Pancreas (tissue), 10 donors: ENCODE measurements at places on chromosomes 1 and 21. TPM values are rescaled to one million over a fixed set of nuclear protein-coding genes. Genes with fewer than 3 reads are reported as not detected.

DNA sequence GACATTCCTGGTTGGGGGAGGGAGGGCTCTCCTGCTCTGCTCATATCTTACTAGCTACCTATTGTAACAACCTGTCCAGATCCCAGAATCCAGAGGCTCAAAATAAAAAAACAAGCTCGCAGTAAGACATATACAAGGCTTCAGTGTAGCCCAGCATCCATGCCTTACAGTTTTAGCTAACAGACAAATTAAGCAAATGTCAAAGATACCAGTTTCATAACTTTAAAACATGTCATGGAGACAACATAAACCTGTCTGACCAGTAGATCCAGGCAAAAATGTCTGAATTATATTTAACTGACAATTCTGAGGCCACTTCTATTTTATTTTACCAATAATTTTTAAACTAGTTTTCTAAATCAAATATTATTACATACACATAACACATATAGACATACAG, 167.7 kb upstream of the TNR start:
- DNase-seq = no peak
- H3K27ac ChIP-seq = no peak overlapping the region
- peaks cover 4% of the 10 kb centered on the region for H3K27me3 ChIP-seq

GRCh38 chr1:167791281-167792187, 69.8 kb downstream of the MPZL1 start:
- H3K36me3 ChIP-seq = no peaks in the 10 kb centered on the region
- H3K27ac ChIP-seq = no peak overlapping the region
- no peaks in the 10 kb centered on the region for H3K27me3 ChIP-seq
- DNase-seq = no peak

DNA sequence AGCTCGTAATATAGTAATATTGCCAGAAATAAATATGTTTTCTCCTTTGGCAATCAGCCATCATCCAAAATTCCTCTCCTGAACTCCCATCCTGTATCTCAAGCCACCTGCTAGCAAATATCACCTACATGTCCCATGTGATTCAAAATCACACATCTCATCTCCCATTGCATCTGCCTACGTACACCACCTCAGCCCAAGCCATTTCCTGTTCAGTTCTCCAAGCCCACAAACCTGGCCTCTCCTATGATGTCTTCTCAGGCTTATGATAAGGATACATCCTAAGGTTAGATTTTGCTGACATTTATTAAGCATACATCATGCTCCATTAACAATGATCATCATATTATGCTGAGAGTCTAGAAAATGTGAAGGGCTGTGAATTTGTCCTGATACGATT, 31.9 kb upstream of the DEGS1 start:
- H3K36me3 ChIP-seq = peaks cover 4% of the 10 kb centered on the region
- no peak overlapping the region for H3K27ac ChIP-seq
- no peaks in the 10 kb centered on the region for H3K4me1 ChIP-seq
- no peak for DNase-seq
- no peak overlapping the region for H3K4me3 ChIP-seq

- no peak overlapping the region for H3K4me3 ChIP-seq
- H3K27ac ChIP-seq = no peak overlapping the region
- H3K36me3 ChIP-seq = no peaks in the 10 kb centered on the region
- H3K27me3 ChIP-seq = no peaks in the 10 kb centered on the region
Observed at GRCh38 chr21:40512590-40512989, 334.4 kb downstream of the DSCAM start.

Gene FCGR3A
- total RNA-seq = 22.6 TPM

Gene CRYAA
- not detected for total RNA-seq

Gene SLAMF7
- 0.44 TPM for total RNA-seq
